ENCODE measurements at places on chromosomes 5 and 9.
A peak's percentile ranks its signal among the peaks of the same experiment; 100 is the strongest.

- peak; percentile 39 for DNase-seq
Observed at GRCh38 chr5:57692582-57693487, 210.2 kb upstream of the ACTBL2 start.

DNA sequence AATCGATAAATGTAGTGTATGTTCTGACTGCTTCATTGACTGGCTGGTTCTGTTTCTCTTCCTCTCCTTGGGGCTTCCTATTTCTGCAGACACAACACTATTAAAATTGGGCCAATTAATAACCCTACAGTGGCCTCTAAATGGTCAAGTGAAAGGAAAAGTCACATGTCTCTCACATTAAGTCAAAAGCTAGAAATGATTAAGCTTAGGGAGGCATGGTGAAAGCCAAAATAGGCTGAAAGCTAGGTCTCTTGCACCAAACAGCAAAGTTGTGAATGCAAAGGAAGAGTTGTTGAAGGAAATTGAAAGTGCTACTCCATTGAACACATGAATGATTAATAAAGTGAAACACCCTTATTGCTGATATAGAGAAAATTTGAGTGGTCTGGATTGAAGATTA is 58.2 kb downstream of the CCNH start:
- DNase-seq = no peak

- no peak for DNase-seq
Observed at GRCh38 chr9:83231039-83231438, 168.1 kb upstream of the RASEF start.

DNA sequence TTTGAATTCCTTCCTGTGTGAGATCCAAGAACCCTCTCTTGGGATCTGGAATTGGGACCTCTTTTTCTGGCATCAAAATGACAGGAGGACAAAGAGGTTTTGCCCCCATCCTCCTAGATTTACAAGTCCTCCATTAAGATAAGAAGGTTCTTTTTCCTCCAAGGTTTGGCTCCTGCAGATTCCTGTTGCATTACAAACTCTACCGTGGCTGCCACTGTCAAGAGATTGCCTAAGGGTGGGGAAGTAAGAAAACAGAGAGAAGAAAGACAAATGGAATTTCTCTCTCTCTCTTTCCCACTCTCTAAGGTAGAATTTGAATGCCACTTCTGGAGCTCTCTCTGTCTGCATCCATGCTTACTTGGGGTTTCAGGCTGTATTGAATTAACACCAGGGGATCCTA is 12.0 kb upstream of the SVEP1 start:
- DNase-seq = no peak

DNA sequence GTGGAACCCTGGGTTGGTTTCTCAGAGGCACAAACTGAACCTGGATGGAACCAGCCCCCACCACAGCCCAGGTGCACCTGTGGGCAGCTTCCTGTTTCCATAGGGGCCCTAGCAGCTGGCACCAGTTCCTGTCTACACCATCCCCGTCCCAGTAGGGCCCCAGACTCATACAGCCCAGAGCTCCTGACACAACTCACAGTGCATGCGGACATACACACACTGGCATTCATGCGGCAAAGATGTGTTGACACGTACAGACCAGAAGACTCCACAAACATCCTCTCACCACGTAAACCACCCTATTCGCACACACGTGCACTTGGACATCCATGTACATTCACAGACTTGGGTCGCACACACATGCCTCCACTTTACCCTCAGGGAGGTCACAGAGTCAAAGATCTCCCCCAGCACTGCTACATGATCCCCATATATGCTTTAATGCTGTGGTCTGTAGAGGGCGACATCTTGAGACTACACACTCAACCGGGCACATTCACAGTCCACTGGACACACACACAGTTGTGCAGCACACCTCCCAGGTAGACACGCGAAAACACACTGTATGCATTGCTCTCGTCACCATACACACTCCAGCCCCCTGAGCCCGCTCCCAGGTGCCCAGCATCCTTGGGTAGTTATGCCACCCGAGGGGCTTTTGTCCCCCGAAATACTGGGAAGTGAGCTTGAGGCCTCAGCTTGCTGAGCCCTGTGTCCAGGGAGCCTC is 22.4 kb downstream of the CXXC5 start:
- peak; percentile 73 for DNase-seq

- no peak for DNase-seq
Observed at GRCh38 chr9:78430387-78430786, 133.5 kb downstream of the PSAT1 start.

DNA sequence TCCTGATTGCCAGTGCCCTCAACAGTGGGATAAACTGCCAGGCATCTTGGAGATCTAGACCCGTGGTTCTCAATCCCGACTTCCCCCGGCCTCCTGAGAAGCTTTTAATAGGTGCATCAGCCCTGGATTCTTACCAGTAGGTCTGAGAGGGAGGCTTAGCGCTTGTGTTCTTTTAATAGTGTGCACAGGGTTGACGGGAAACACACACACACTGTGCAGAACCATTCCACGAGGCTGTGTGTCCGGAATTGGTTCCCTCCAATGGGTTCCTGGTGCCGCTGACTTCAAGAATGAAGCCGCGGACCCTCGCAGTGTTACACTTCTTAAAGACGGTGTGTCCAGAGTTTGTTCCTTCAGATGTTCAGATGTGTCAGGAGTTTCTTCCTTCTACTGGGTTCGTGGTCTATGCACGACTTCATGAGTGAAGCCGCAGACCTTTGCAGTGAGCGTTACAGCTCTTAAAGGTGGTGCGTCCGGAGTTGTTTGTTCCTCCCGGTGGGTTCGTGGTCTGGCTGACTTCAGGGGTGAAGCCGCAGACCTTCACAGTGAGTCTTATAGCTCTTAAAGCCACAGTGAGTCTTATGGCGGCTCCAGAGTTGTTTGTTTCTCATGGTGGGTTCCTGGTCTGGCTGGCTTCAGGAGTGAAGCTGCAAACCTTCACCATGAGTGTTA is 46.6 kb upstream of the PRSS3 start:
- DNase-seq = no peak

- DNase-seq = no peak
Observed at GRCh38 chr5:169183576-169183975, 117.4 kb downstream of the SLIT3 start.

- DNase-seq = peak; percentile 45
Observed at GRCh38 chr9:100472788-100473275, at the start of gene TMEFF1. Gene TMEFF1 (plus strand): TSS chr9:100473149. CDS start chr9:100473545, 396 bp downstream.

- no peak for DNase-seq
Observed at GRCh38 chr9:83280790-83281189, 217.8 kb upstream of the RASEF start.

GRCh38 chr5:59660737-59661136 is 232.8 kb downstream of the PDE4D start:
- DNase-seq = peak; percentile 63

DNA sequence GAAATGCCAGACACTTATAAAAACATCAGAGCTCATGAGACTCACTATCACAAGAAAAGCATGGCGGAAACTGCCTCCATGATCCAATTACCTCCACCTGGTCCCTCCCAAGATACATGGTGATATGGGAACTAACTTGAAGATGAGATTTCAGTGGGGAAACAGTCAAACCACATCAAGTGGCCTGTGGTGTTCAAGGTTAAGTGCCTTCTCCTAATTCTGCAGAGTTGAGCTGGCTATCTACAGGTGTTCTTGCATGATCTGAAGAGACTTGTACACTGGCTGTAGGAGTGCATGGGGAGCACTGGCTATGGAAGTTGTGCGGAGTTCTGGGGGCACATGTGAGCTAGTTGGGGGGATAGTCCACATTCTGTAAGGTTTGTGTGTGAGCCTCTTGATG is 34.0 kb upstream of the CKS2 start:
- DNase-seq = no peak

- no peak for DNase-seq
Observed at GRCh38 chr5:10484774-10485141, 43.1 kb downstream of the ROPN1L start.

DNA sequence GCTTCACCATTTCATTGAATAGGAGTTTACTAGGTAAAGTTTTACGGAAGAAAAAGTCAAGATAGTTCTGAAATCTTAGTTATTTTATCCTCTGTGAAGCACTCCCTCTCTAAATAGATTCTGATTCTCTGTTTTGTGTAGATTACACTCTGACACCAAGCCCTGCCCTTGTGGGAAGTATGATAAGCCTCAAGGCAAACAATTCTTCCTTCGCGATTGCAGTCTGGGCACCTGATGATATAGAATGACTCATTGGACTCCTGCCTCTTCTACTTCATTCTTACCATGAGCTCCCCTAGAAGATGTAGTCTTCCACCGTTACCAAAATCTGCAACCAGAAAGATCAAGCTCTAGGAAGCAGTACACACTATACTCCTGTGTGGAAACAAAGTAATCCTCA is 626.9 kb upstream of the PTGER4 start:
- no peak for DNase-seq

GRCh38 chr5:42908509-42909488 is 97.1 kb upstream of the SELENOP start:
- peak; percentile 83 for DNase-seq

- DNase-seq = no peak
Observed at GRCh38 chr5:3155046-3155445, 403.6 kb upstream of the IRX2 start.

DNA sequence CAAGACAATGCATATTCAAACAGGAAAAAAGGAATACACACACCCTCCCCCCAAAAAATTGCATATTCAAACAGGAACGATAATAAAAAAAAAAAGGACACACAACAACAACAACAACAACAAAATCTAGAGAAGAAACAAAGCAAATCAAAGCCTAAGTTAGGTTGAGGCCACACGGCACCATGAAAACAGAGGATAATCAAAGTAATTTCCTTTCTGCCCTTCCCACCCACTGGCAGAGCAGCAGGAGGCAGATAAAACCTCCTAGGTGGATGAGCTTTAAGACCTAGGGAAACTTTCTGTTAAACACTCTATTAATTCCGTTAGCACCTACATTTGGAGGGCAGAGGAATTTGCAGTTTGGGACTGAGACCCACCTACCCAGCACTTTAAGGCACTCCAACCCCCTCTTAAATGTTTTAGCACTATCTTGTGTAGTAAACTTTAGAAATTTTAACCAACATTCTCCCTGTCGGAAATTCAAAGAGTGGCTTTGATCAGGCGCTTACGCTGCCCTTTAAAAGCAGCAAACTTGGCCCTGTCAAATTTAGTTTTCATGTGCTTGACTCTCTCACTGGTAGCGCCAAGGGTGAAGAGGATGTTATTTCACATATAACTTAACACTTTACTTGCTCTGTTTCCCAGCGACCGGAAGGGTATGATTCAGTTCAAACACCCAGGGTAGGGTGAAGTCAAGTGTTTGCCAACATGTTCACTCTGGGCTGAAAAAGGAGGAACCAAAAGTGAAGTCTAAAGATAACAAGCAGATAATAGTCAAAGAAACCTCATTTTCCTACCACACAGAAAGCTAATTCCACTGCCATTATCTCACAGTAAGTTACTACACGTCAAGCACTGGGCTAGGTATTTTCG is 9.2 kb downstream of the ENC1 start:
- DNase-seq = peak; percentile 96

- no peak for DNase-seq
Observed at GRCh38 chr9:17829812-17830385, 251.0 kb downstream of the SH3GL2 start.
